ENCODE measurements at places on chromosomes 6 and 20. TPM values are rescaled to one million over a fixed set of nuclear protein-coding genes. Genes with fewer than 3 reads are reported as not detected.

DNA sequence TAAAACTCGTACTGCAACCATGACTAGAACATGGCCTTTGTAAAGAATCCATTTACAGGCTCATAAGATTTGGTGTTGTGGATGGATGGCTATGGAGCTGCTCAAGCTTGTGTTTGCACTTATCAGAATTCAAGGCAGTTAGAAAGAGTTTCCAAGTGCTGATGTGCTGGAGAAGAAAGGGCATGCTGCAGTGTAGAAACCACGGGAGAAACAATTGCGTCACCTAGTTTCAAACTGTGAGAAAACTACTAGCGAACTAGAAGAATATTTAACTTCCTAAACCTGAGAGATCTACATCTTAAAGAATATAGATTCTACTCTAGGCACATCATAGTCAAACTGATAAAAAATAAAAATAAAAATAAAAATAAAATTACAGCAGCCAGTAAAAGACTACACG is 116.2 kb downstream of the SGK1 start:
- DNase-seq: no peak
- no peak overlapping the region for H3K4me3 ChIP-seq
- peaks cover 25% of the 10 kb centered on the region for H3K4me1 ChIP-seq
- no peaks in the 10 kb centered on the region for H3K27me3 ChIP-seq
- H3K36me3 ChIP-seq: no peaks in the 10 kb centered on the region
- peak overlapping the region; percentile 82 for H3K27ac ChIP-seq

- no peak for DNase-seq
- no peak overlapping the region for H3K27ac ChIP-seq
- no peaks in the 10 kb centered on the region for H3K36me3 ChIP-seq
Measured at GRCh38 chr6:139150920-139151319, 16.0 kb downstream of the HECA start.

- no peak overlapping the region for H3K4me3 ChIP-seq
- no peaks in the 10 kb centered on the region for H3K4me1 ChIP-seq
- no peak for DNase-seq
- no peaks in the 10 kb centered on the region for H3K27me3 ChIP-seq
Measured at GRCh38 chr20:1861347-1861976, 33.7 kb upstream of the SIRPA start.

GRCh38 chr6:92577077-92577719 is 842.2 kb downstream of the EPHA7 start:
- DNase-seq: no peak
- H3K4me1 ChIP-seq: no peaks in the 10 kb centered on the region
- no peak overlapping the region for H3K27ac ChIP-seq
- no peak overlapping the region for H3K4me3 ChIP-seq
- H3K36me3 ChIP-seq: no peaks in the 10 kb centered on the region
- no peaks in the 10 kb centered on the region for H3K27me3 ChIP-seq

DNA sequence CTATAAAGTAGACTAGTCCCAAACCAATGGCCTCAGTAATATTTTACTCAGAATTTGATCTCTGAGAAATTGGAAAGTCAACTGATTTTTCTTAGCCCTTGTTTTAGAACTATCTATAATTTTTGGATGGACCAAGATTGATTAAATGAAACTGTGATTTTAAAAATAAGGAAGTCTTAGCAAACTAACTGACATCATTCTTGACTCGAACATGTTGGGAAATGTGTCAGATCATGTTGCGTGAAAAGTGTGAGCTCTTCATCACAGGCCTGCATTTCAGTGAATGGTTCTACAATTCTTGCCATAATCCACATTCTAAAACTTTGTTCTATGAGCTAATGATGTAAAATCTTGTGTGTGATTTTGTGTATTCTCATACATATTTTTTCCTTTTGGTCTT is 11.0 kb downstream of the TNFAIP3 start:
- no peak overlapping the region for H3K4me3 ChIP-seq
- no peak overlapping the region for H3K27ac ChIP-seq
- peaks cover 48% of the 10 kb centered on the region for H3K36me3 ChIP-seq
- DNase-seq: no peak
- peaks cover 13% of the 10 kb centered on the region for H3K4me1 ChIP-seq
- no peaks in the 10 kb centered on the region for H3K27me3 ChIP-seq

DNA sequence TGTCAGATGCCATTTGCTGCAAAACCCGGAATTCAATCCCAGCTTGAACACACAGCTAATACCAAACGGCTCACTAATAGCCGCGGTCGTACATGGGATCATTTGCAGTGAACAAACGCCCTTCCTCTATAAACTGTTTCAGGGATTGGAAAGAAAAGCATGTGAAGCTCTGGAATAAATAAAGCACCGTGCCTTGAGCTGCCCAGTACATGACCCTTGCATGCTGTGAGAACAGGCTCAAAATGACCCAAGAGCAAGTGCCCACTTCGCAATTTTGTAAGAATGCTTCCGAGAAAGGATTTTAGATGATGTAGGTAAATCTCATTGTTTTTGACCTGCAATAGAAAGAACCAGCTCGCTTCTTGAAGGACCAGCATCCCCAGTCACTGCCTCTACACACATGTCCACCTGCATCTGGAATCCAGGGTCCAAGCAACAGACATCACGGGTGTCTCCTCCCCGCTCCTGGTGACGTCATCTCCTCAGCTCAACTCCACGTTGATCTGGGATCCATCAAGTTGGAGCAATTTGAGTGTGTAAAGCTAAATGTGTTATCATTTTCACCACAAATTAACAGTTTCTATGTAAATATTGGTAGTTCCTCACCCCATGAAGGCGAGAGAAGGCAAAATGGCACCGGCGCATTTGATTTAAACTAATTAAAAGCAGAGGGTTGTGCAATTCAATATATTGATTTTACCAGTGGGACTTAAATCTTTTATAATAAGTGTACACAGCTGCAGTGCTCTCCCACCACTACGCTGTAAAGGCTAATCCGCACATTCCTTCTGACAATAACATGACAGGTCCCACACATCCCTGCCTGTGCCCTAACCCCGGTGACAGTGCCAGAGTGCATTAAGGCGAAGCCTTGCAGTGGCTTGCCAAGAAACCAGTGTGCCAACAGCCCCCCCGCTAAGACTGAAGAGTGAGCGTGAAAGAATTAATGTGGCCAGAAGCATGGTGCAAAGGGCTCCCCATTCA is 6.2 kb downstream of the BMP7 start:
- no peaks in the 10 kb centered on the region for H3K36me3 ChIP-seq
- H3K27ac ChIP-seq: no peak overlapping the region
- H3K4me1 ChIP-seq: peaks cover 17% of the 10 kb centered on the region
- DNase-seq: no peak
- H3K27me3 ChIP-seq: peaks cover 25% of the 10 kb centered on the region

Gene STMND1
- 0.26 TPM for total RNA-seq

GRCh38 chr20:12610871-12611270 is 397.9 kb upstream of the SPTLC3 start:
- no peaks in the 10 kb centered on the region for H3K36me3 ChIP-seq
- H3K4me1 ChIP-seq: no peaks in the 10 kb centered on the region
- no peak overlapping the region for H3K27ac ChIP-seq
- H3K4me3 ChIP-seq: no peak overlapping the region

Gene C20orf204
- total RNA-seq: 0.52 TPM

Gene TNNC2
- total RNA-seq: not detected

Gene PI3
- not detected for total RNA-seq

DNA sequence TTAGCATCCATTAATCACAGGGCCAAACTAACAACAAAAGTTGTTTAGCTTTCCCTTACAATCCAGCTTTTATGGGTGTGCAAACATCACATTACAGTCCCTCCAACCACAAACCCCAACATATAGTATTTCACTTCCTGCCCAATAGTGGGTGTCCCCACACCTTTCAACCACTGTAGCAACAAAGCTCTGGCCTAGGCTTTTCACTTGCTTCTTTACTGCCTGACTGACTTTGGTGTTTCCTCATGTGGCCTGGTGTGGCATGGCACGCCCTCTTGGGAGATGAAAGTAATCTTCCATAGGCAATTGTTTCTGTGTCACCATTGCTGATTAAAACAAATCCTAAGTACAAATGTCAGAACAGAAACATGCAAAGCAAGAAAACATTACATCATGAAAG is 46.3 kb downstream of the MCM8 start:
- H3K27me3 ChIP-seq: no peaks in the 10 kb centered on the region
- DNase-seq: no peak
- no peak overlapping the region for H3K4me3 ChIP-seq
- H3K4me1 ChIP-seq: no peaks in the 10 kb centered on the region

DNA sequence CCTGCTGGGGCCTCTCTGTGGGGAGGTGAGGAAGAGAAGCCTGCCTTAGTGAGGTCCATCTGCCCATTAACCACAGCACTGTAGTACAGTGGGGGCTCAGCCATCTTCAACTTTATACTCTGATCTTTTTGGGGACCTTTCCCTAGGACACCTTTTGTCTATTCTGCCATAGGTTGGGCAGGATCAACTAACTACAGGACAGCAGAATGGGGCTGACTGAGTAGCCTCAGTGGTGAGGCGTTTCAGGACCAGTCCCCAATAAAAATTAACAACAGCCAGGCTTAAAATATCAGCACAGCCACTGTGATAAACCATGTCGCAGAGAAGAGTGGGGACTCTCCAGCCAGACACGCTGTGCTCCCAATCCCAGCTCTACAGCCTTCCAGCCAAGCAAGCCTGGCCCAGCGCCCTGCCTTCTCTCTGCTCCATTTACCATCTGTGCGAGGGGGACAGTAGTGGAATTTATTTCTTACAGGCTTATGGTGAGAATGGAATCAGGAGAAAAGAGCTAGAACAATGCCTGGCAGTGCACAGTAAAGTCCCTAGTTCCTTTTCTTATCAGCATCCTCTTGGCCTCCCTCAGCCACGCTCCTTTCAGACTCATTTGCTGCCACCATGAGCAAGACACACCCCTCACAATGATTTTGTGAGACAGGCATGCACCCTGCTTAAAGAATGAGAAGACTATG is 75.5 kb downstream of the SLC22A23 start:
- DNase-seq: no peak
- no peak overlapping the region for H3K4me3 ChIP-seq
- H3K27me3 ChIP-seq: no peaks in the 10 kb centered on the region
- H3K27ac ChIP-seq: peak overlapping the region; percentile 31

GRCh38 chr20:45798935-45799642 is 7.3 kb downstream of the DNTTIP1 start:
- H3K36me3 ChIP-seq: peaks cover 6% of the 10 kb centered on the region
- no peaks in the 10 kb centered on the region for H3K4me1 ChIP-seq
- peak; percentile 61 for DNase-seq
- no peaks in the 10 kb centered on the region for H3K27me3 ChIP-seq

Gene CDH22
- 1.3 TPM for total RNA-seq

- no peaks in the 10 kb centered on the region for H3K27me3 ChIP-seq
- H3K27ac ChIP-seq: no peak overlapping the region
- no peak overlapping the region for H3K4me3 ChIP-seq
- no peak for DNase-seq
- peaks cover 40% of the 10 kb centered on the region for H3K36me3 ChIP-seq
- H3K4me1 ChIP-seq: no peaks in the 10 kb centered on the region
Measured at GRCh38 chr6:131597446-131597845, 24.4 kb downstream of the ARG1 start.

- no peaks in the 10 kb centered on the region for H3K36me3 ChIP-seq
- no peaks in the 10 kb centered on the region for H3K4me1 ChIP-seq
- DNase-seq: no peak
- no peak overlapping the region for H3K4me3 ChIP-seq
- no peak overlapping the region for H3K27ac ChIP-seq
Measured at GRCh38 chr6:156191895-156192294, 585.3 kb upstream of the ARID1B start.

Gene POPDC3
- total RNA-seq: not detected

Gene FOXS1
- 3.0 TPM for total RNA-seq

Gene PRSS35
- 0.78 TPM for total RNA-seq

DNA sequence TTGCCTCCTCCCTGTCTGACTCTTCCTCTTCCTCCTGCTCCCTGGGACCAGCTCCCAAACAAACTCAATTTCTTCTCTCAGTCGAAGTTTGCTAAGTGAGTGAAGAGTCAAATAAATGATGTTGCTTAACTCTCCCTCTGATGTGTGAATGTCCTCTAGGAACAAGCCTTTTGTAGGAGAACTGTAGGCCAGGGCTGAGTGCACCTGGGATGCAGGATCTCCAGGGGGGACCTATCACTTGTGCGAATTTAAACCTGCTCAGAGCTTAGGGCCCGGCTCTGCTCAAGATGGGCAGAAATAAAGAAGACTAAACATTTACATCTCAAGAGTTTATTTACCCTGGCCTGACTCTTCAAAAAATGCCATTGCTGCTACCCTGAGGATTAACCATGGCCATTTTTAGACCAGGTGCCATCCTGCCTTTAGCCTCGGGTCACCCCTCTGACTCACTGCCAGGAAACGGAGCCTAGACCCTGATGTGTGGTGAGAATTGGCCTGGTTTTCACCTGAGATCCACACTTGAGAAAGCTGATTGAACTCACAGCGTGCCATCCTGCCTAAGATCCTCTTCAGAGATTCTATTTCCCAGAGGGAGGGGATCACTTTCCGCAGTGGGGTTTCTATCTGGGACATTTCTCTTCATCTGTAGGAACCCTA is 63.6 kb upstream of the CD93 start:
- H3K36me3 ChIP-seq: no peaks in the 10 kb centered on the region
- no peaks in the 10 kb centered on the region for H3K27me3 ChIP-seq
- no peak for DNase-seq
- H3K27ac ChIP-seq: no peak overlapping the region
- H3K4me3 ChIP-seq: no peak overlapping the region

DNA sequence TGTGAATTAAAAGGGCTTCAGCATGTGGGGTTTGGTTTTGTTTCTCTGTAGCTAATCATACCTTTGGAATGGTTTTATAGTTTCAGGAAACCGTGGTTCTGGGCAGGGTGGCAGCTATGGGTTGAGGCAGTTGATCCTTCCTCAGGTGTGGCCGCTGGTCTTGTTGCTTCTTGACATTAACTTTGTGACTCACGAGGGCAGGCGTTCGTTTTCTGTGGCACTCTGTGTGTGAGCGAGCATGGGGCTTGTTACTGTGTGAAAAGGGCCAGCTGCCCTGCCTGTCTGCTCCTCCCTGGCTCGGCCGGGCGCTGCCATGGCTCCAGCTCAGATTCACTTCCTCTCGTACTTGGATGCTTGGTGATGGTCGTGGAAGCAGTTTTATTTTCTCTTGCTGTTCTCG is 16.2 kb downstream of the DNAJC5 start:
- peak; percentile 89 for DNase-seq
- H3K36me3 ChIP-seq: no peaks in the 10 kb centered on the region
- no peak overlapping the region for H3K4me3 ChIP-seq
- H3K27me3 ChIP-seq: no peaks in the 10 kb centered on the region

Gene MATN4
- 4.9 TPM for total RNA-seq

Gene PHACTR1
- 12.9 TPM for total RNA-seq

DNA sequence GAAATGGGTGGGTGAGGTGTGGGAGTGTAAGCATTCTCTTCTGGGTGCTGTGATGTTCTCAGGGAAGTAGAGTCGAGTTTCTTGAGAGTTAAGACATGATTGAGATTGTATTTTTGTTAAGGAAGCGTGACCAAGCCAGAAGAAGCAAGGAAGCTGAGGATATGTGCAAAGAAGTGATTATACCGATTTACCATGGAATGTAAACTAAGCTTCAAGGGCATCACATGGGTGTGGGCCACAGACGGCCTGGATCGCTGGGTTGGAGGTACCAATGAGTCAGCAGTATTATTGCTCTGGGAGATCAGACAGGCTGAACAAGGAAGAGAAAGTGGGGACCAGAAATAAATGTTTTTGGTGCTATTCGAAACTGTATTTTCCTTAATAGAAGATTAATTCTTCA is 184.1 kb upstream of the GMDS start:
- no peaks in the 10 kb centered on the region for H3K4me1 ChIP-seq
- no peak for DNase-seq
- no peak overlapping the region for H3K4me3 ChIP-seq
- no peaks in the 10 kb centered on the region for H3K27me3 ChIP-seq
